ENCODE measurements at places on chromosomes 12 and 14.
A peak's percentile ranks its signal among the peaks of the same experiment; 100 is the strongest.

DNA sequence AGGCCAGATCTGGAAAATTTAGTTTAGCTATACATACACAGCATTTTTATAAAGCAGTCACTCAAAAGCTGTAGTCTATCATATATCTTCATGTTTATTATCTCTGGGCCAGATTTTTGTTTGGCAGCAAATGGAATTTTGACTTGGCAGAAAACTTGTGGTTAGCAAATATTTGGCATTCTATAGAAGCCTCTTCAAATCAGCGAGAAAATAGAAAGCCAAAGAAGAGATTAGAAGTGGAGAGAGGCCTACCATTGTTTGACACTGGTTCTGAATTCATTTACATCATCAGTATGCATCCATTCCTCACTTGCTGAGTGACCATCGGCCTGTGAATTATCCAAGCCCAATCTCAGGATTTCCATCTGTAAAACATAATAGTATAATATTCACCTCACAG lies 1077.6 kb downstream of the GALC start:
- peak; percentile 82 for DNase-seq

DNA sequence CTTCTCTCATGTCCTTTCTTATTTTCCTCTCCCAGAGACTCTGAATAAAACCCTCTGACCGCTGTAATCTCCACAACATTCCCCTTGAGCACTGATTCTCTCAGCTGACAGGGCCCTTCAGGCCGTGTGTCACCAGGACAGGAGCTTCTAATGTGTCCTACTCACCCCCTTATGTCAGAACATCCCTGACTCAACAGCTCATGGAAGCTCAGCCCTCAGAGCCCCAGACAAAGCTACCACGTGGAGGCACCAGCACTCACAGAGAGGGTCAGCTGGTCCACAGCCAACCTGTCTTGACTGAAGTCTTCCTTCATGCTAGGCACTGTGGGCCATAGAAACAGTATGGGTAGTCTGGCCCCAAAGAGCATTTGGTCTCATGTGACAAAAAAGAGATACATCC lies 49.8 kb downstream of the SMUG1 start:
- DNase-seq, result peak; percentile 70

DNA sequence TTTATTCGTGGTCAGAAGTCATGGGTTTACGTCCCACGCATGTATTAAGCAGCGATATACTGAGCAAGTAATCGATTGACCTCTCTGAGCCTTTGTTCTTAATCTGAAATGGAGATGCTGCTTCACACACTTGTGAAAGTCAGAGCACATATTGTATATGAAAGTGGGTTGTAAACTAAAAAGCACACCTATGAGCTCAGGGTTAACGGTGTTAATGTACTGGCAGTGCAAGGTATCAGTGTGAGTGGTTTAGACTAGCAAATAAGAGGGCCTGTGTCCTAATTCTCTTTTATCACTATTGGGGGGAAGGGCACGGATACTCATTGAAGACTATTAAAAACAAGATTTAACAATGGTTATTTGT lies 676 bp downstream of the MRPL42 start:
- DNase-seq, result no peak

GRCh38 chr12:51949342-51950030 lies 2.0 kb upstream of the ACVR1B start:
- peak; percentile 53 for DNase-seq

- no peak for DNase-seq
Observed at GRCh38 chr14:39342768-39343167, 89.5 kb downstream of the FBXO33 start.

- no peak for DNase-seq
Observed at GRCh38 chr12:76275511-76276093, 72.6 kb downstream of the BBS10 start.

GRCh38 chr14:95515080-95515489 lies 1.4 kb downstream of the SYNE3 start:
- peak; percentile 53 for DNase-seq
